ENCODE measurements at places on chromosomes 11 and 22.

GRCh38 chr22:40383905-40384304, 13.5 kb downstream of the SGSM3 start:
- no peak for DNase-seq

DNA sequence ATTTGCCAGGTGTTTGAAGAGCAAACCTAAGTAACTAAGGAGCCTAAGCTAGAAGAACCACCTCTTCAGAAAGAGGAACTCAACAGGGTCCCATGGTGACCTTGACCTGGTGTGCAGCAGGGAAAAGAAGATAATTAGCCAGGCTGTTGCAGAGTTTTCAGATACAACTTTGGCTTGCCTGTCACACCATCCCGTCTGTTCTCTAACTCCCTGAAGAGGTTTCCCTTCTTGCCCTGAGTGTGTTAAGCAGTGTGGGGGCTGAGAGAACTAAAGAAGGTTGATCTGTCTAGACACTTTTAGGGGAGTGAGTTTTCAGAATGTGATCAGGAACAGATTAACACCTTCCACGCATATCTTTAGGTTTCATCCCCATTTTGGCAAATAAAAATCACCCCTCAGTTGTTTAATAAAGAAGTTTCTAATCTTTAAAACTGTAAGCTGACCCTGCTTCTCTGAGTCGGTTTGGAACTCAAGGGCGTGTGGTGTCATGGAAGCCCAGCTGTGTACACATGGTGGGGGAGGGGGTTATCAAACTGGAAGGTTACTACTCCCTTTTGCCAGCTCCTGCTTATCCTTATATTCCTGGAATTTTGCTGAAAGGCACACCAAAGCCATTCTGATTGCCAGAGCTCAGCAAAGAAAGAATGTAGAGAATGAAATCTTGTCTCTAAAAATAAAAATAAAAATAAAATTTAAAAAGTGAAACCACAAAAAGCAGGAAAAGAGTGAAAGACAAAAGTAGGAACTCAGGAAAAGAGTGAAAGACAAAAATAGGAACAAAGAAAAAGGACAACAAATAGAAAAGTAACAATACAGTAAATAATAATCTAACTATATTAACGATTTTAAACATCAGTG, 70.2 kb downstream of the DBX1 start:
- peak; percentile 80 for DNase-seq

GRCh38 chr11:126530416-126530815, 174.9 kb downstream of the ST3GAL4 start:
- no peak for DNase-seq

- peak; percentile 56 for DNase-seq
Observed at GRCh38 chr11:17988465-17988864, 24.4 kb downstream of the SERGEF start.

- no peak for DNase-seq
Observed at GRCh38 chr22:35727436-35727835, 9.8 kb downstream of the APOL5 start.

- DNase-seq, result no peak
Observed at GRCh38 chr22:46524203-46524740, 13.1 kb downstream of the CELSR1 start.

GRCh38 chr22:25364736-25365241, 145.3 kb downstream of the CRYBB2 start:
- no peak for DNase-seq

- DNase-seq, result no peak
Observed at GRCh38 chr11:99063331-99063730, 42.6 kb downstream of the CNTN5 start.

DNA sequence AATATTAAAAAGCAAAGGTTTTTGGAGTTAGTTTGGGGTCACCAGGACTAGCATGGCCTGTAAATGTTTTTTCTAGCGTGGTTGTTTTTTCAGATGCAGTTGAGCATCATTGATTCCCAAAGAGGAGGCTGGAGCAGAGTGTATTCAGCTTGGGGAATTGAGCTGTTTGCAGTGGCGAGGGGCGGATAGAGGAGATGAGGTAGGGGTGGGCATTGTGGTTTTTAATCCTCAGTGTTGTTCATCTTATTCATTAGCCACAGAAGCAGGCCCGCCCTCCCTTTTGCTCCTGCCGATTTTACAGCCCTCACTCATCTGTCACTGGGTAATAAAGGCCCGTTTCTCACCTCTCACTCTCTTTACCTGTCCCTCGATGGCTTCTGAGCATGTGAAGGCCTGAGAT, 51.4 kb downstream of the NF2 start:
- DNase-seq, result no peak

GRCh38 chr22:37090920-37091695, 18.4 kb downstream of the TMPRSS6 start:
- no peak for DNase-seq

DNA sequence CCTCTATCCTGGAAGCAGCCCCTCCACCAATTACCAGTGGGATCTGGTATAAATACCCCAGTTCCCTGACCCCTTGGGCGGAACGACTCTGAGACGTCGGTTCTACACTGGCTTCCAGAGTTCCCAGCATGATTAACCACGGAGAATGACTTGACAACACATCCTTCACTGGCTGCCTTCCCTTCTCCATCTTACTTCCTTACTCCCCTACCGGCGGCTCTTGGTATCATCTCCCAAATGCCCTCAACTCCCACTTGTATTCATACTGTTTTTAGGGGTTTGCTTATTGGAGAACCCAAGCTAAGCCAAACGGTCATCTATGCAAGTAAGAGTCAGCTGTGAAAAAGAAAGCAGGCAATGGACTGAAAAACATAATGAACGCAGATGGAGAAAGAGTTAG, 56.1 kb downstream of the APOL3 start:
- DNase-seq, result no peak

GRCh38 chr11:112229746-112230433, 3.7 kb downstream of the PTS start:
- no peak for DNase-seq

GRCh38 chr11:15826826-15827225, 529.5 kb downstream of the SOX6 start:
- DNase-seq, result peak; percentile 46

GRCh38 chr22:37904572-37905533, 1.2 kb upstream of the MICALL1 start:
- no peak for DNase-seq

GRCh38 chr11:95485115-95485900, 254.3 kb upstream of the SESN3 start:
- no peak for DNase-seq

- no peak for DNase-seq
Observed at GRCh38 chr11:76760236-76760635, 22.9 kb upstream of the TSKU start.

DNA sequence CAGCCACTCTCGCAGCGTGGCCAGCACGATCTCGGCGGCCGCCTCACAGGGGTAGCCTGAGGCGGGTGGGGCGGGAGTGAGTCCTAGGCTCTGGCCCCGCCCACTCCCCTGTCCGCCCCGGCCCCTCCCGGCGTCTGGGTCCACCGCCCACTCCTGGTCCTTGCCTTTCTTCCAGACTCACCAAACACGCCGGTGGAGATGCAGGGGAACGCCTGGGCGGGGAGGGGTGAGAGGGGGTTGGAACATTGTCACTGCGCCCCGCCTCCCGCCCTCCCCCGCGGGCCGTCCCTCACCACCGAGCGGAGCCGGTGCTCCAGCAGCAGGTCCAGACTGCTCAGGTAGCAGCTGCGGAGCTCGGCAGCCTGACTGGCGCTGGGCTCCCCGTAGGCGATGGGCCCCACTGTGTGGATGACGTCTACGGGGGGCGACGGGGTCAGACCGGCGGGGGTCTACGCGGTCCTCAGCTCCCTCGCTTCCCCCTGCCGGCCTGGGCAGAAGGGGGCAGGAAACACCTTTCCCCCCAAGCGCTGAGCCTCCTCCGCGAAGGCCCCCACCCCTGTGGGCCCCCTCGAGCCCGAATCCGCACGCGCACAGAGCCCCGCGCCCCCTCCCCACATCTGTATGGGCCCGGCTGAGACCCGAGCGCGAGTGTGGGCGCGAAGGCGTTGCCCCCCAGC, 13.2 kb downstream of the OTUB1 start:
- no peak for DNase-seq

DNA sequence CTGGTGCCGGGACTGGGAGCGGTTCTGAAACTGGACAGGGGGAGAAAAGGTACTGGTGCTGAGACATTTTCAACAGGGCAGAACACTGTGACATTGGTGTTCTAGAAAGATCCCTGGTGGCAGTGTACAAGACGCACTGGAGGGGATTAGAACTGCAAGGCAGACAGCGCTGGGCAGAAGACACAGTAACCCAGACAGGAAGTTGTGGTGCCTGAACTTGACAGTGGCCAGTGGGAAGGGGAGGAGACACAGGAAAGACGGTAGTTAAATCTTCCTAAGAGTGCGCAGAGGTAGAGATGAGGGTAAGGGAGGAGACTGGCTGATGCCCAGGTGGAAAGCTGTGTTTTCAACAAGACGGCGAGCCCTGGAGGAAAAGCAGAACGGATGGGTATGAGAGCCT, 24.5 kb downstream of the FAM227A start:
- DNase-seq, result no peak

- DNase-seq, result no peak
Observed at GRCh38 chr11:30206249-30206996, 24.4 kb upstream of the FSHB start.

GRCh38 chr11:85889108-85889507, 33.9 kb downstream of the CCDC83 start:
- DNase-seq, result no peak

GRCh38 chr11:111285189-111286091, 12.9 kb upstream of the POU2AF3 start:
- DNase-seq, result no peak

GRCh38 chr11:113296447-113297205, 17.8 kb upstream of the TTC12 start:
- no peak for DNase-seq

DNA sequence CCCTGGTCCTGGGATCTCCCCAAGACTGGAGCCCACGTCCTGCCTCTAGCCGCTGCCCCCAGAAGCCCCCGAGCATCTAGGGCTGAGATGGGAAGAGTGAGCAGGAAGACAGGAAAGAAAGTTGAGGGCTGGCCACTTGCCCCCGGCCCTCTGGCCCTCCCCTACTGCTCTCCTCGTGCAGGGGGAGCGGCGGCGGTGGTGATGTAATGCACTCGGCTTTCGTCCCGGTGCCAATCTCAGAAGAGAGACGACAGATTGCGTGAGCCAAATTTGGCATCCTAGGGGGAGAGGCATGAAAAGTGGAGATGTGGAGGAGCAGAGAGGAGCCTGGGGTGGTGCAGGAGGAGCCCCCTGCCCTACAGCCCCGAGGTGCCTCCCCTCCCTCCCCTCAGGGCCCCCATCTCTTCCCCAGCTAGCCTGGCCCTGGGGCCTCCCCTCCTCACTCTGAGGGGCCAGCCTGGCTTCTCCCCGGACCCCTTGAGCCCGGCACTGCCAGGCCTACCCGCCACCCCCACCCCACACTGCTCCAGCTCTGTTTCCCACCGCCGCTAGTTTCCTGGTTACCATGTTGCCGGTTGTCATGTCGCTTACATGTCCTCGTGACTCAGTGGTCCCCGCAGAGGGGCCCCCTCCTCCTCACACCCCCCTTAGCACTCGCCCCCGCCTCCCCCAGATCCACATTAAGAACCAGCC, 2.5 kb downstream of the KCNJ4 start:
- DNase-seq, result no peak

DNA sequence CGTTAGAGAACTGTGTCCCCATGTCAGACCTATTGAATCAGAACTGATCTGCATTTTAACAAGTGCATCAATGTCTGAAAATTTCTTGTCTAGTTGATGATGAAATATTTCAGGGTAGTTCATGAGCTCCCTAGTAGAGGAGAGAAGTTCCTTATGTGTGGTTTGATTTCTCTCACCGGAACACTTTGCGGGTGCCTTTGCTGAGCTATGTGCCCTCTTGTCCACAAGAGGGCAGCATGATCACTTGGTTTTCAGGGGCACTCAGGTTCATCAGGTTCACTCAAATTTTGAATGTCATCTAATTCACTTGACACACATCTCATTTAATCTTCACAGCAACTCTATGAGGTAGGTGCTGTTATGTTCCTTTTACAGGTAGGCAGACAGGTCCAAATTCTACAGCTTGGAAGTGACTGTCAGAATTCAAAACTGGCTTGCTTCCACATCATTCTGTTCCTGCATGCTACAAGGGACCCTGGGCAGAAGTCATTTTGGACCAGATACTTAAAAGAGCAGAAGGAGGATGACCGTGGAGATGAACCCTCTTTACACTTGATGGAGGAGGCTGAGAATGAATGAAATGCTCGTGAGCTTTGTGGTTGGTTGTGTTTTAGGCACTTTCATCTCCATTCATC, 55.6 kb downstream of the P4HA3 start:
- DNase-seq, result peak; percentile 75

DNA sequence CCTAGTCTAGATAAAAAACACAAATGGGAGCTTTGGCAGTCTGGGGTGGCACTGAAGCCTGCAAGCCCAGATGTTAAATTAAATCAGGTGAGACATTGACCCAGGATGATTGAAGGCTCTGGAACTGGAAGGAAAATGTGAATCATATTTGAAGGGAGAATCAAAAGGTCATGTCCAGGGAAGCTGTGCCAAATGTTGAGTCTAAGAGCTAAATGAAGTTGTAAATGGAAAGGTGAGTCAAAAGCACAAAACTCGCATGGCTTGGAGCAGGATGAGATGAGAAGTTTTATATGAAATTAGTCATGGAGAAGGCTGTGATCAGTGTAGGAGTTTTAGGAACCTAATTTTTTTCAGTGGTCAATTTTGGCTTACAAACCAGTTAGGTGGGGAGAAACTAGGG, 301.1 kb downstream of the BLID start:
- no peak for DNase-seq

DNA sequence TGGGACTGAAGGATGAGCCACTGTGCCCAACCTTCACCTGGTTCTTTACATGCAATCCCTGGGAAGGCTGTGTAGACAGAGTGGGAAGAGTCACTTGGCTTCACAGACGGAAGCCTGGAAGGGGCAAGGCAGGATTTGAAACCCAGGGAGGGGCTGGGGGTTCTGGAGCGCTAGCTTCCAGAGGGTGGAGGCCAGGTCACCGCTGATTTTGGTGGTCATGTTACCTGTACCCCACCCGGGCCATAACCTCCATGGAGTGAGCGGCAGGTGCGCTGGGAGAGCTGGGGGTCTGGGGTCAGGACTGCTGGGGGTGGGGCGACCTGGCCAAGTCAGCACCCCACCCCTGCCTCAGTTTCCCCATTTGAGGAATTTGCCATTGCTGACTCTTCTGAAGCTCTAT, 38.3 kb downstream of the PDGFB start:
- DNase-seq, result no peak

DNA sequence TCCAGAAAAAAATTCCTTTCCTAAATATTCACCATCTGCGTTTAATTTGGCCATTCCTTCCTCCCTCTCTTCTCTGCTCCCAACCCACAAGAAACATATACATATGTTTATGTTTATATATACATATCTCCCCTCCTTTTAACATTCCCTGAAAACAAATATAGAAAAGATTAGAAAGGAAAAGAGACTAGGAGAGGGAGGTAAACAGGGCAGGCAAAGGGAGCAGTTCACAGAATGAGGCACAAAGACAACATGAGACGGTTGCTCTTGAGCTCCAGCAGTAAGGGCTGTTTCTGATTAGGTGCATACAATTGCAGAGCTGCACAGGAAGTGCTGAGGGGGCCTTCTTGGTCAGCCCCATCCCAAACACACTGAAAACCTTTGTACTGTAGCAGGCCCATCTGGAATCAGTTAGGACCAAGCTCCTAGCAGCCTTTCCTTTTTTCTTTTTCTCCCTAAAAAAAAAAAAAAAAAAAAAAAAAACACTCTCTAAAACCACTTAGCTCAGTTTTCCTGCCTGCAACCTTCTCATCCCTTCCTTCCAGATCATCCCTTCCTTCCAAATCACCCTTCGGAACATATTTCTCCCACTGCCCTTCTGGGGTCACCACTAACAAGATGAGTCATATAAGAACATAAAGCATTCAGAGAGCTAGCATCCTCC, 57.0 kb downstream of the RBFOX2 start:
- DNase-seq, result peak; percentile 55
